ENCODE measurements at places on chromosomes 7 and 10.

DNA sequence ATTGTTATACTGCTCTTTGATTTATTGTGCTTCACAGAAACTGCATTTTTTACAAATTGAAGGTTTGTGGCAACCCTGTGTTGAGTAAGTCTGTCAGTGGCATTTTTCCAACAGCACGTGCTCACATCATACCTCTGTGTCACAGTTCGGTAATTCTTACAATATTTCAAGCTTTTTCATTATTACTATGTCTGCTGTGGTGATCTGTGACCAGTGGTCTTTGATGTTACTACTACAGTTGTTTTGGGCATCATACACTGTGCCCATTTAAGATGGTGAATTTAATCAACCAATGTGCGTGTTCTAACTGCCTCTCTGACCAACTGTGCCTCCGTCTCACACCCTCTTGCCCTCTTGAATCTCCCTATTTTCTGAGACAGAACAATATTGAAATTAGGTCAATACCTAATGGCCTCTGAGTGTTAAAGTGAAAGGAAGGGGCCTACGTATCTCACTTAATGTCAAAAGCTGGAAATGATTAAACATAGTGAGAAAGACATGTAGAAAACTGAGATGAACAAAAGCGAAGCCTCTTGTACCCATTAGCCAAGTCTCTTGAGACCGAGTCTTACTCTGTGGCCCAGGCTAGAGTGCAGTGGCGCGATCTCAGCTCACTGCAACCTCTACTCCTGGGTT lies 20.2 kb upstream of the ASL start:
- no peak for DNase-seq

DNA sequence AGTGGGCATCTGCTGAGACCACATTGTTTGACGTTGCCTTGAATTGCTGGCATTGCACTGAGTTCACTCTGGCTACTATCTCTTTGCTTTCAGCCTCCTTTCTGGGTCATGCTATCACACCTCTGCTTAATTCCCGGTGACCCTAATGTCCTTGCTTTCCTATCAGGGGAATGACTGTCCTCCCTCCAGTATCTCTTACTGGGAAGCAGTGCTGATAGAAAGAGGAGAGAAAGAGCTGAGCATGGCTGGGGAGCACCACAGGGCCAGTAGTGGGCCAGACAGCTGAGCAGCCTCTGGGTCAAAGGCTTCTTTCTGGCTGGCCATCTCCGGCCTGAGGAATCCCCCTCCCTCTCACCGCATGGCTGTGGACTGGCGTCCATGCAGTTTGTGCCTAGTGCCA lies 428.7 kb downstream of the INHBA start:
- no peak for DNase-seq

GRCh38 chr10:82887488-82887887 lies 1012.5 kb downstream of the NRG3 start:
- DNase-seq = no peak

GRCh38 chr7:75729851-75730274 lies 8.9 kb downstream of the HIP1 start:
- no peak for DNase-seq

DNA sequence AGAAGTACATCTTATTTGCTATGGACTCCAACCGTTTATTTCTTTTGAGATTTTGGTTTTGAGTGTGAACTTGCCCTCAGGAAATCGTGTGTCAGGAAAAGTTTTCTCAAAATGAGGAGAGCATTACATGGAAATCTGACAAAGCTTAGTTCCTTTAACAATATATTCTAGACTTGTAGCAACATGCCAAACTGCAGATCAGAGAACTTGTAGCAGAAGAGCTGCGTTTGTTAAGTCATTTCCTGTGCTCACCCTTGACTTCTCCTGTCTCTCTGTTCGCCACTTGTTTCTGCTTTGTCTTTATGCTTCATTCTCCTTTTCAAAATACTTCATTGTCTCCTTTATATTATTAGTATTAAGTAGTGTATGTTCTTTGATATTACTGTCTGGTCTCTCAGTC lies 116.6 kb upstream of the FOXP2 start:
- DNase-seq = no peak

- DNase-seq = no peak
Observed at GRCh38 chr10:103479135-103479534, at the start of gene CALHM3. CALHM3 (minus strand) TSS chr10:103479240; CDS start chr10:103479032, 208 bp downstream.

DNA sequence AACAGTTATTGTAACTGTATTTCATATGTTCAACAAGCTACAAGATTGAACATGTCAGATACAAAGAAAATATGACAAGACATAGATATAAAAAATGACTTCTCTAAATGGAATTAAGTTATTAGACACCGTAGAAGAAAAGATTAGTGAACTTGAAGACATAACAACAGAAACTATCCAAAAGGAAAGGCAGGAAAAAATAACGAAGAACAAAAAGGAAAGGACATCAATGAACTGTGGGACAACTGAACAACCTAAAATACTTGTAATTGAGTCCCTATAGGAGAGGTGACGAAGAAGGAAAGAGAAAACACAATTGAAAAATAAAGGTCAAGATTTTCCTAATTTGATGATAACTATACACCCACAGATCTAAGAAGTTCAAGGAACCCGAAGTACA lies 32.3 kb downstream of the UPF2 start:
- DNase-seq = no peak

DNA sequence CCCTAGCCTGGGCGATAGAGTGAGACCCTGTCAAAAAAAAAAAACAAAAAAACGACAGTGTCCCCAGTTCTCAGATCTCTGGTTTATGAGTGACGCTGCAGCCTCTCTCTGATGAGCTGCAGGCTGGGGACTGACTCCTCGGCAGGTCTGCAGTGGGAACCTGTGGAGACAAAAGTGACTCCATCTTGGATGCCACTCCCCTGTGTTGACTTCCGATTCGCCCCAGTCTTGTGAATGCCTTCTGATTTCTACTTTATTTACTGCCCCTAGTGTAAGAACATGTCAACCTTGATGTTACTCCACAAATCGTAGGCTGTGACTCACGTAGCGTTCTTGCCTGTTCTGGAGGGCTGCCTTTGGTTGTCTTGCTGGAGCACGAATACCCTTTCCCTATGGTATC lies 6.2 kb downstream of the TACR2 start:
- DNase-seq = no peak

DNA sequence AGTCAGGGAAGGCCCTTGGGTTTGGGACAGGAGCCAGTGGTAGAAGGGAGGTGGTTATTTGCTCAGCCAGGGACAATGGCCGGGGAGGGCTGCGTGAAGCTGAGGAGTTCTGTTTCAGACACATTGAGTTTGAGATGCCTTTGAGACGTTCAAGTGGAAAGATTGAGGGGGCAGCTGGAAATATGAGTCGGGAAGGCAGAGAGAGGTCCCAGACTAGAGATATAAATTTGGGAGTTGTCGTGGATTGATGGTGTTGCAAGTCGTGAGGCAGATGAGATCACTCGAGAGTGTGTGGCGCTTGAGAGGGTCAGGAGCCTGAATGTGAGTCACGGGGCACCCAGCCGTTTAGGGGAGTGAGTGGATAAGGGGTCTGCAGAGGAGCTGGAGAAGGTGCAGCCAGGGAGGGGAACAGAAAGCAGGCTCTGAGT lies 73.3 kb downstream of the ZMIZ1 start:
- no peak for DNase-seq

GRCh38 chr7:149595541-149595940 lies 97.9 kb upstream of the ZNF746 start:
- DNase-seq = no peak

- no peak for DNase-seq
Observed at GRCh38 chr7:154881026-154881425, 121.9 kb downstream of the PAXIP1 start.

- no peak for DNase-seq
Observed at GRCh38 chr7:5425507-5426225, 2.0 kb upstream of the TNRC18 start.

DNA sequence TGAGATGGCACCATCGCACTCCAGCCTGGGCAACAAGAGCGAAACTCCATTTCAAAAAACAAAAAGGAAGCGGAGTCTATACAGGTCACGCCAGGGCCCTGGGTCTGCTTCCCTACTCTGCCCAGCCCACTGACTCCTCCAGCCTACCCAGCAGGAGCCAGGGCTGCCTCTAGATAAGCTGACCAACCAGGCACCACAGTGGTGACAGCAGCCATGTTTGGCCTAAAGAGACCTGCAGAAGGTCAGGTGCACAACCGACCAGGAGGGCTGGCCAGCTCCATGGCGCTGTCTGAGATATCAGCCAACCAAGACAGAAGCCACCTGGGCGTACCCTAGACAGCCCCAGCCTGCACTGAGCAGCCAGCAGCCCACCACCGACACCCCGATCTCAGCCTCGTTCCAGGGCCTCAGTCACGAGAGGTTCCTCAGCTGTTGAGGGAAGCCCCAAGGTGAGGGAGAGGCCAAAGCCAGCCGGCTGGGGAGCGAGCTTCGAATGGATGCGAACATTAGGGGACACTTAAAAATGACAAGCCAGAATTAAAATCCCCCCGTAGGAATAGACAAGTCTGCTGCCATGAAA lies 24.4 kb upstream of the PWWP2B start:
- no peak for DNase-seq

DNA sequence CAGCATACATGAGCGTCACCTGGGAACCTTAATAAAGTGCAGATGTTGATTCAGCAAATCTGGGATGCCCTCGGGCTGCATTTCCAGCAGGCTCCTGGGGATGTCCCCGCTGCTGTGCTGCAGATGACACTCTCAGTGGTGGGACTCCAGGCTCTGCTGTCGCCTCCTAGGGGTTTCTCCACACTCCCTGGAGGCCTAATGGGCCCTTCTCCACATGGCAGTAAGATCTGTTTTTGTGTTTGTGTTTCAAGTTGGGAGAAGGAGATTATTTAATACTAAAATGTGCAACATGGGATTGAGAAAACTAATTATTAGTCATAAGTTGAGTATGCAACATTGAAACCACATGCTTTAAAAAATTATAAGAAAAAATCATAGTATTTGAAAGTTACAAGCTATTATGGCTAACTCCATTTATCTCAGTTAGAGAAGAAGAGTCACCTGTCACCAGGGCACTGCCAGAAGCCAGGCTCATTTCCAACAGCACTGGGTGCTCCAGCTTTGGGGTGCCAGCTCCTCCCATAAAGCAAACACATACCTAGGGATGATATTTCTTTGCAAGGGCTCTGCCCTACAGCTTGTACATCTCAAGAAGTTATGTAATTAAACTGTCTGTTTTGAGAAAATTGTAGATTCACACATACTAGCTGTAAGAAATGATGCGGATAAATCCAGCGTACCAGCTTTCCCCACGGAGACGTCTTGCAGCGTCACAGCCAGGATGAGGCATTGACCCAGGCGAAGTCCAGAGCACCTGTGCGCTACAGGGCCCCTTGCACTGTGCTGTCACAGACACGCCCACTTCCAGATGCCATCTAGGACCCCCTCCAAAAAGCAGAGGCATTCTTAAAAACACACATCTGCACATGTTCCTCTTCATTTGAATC lies 106.4 kb downstream of the EGFR start:
- no peak for DNase-seq

DNA sequence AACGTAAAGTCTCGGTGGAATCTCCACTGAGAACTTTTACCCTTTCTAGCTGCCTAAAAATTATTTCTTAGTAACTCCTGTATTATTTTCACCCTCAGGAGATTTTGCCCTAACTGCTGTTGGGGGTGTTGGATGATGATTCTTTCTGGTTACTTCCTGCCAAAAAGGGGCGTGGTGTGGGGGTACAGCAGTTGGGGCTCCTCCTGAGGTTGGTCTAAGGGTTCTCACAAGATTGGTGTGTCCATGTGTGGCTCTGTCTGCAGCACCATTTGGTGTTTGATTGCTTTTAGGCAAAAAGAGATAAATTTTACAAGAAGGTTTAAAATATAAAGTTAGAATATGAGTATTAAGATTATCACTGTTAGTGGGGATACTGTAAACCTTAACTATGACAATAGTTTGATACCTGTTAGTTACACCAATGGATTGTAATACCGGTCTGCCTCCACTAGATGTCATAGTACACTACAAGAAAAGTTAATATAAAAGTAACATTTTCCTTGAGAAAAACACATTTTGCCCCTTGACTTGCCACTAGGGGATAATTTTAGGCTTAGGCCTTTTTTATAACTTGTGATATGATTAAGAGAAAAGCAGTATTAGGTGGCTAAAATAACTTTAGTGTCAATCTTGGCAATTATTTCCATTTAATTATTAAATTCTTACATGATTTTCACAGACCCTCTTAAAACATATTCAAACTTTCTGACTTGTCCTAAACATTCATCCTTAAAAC lies 928.7 kb downstream of the IPMK start:
- DNase-seq = no peak

DNA sequence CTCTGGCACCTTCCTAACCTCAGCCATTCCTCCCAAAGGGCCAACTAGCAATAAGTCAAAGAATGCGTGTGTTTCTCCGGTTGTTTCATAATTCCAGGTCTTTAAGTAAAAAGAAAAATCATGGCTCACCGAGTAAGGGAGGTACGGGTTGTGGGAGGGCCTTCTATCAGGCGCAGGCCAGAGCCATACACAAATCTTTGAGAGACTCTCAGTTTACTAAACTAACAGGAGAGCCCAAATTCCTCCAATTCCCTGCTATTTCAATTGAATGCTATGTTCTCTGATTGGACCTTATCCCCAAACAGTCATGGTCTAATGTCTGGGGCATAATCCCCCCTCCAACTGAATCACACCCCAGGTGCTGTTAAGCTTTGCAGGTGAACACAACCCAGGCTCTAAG lies 26.2 kb upstream of the SLF2 start:
- no peak for DNase-seq

DNA sequence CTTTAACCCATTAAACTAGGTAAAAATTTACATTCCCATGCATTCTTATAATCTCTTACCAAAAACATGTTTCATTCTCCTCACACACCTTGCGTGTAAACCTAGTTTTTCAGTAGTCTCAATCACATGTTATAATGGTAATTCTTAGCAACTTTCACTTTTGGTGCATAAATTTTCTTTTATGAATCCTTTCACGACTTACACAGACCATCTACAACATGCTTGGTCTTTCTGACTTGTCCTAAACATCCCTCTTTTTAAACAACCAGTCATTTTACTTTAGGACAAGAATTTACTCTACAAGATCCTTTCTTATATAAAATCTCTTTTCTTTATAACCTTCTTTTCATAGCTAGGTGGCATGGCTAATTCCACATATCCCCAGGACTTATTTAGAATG lies 25.8 kb downstream of the FBXL13 start:
- no peak for DNase-seq

DNA sequence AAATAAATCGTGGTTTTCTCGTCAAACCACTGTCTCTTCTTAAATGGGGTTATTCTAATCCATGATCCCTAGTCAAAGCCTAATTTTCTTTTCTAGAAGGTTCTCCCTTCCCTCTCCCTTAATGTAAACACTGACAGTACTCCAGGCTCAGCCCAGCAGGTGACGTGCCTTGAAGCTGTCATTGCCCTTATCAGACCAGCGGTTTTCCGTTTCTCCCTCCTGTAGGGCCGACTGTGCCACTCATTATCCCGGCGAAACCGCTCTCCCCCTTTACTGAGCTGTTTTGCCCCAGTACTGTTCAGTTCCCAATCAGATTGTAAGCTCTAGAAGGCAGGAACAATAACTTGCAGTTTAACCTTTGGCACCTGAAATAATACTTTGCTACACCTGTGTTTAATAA lies 153.5 kb upstream of the RHEB start:
- DNase-seq = no peak

- DNase-seq = no peak
Observed at GRCh38 chr7:140267381-140268226, 90.8 kb upstream of the KDM7A start.
